Calu3 (cell line): ENCODE measurements at places on chromosomes 7 and 10. TPM values are rescaled to one million over a fixed set of nuclear protein-coding genes. Genes with fewer than 3 reads are reported as not detected.

The NCF1 gene
- 0.51 TPM in 1 of 2 replicates, not detected in the other for total RNA-seq

GRCh38 chr10:14023673-14024328 is 306.9 kb downstream of the FRMD4A start:
- DNase-seq = no peak

DNA sequence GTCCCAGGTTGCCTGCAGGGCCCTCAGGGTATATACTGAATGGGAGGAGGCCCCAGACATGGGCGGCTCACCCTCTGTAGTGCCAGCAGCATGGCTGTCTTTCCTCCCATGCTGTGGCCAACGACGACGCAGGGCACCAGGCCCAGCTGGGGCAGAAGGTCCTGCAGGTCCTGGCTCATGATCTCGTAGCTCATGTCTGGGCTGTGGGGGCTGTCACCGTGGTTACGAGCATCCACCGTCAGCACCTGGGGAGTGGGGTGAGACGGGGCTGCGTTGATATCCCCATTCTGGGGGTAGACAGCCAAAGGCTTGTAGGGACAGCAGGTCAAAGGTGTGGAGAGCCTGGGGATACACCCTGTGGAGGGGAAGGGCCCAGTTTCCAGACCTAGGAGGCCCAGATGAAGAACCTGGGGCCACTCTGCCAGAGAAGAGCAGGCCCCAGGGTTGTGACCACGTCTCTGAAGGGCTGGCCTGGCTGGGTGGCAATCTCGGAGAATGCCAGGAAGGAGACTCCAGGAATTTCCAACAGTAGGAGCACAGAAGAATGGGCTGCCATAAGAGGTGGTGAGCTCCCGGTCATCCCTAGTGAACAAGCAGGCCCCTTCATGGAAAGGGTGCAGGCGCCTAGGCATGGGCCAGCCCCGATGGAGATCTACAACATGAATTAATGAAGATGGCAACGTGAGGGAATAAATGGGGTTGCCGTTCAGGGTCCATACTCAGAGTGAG is 947 bp downstream of the ABHD11 start:
- no peak for DNase-seq

DNA sequence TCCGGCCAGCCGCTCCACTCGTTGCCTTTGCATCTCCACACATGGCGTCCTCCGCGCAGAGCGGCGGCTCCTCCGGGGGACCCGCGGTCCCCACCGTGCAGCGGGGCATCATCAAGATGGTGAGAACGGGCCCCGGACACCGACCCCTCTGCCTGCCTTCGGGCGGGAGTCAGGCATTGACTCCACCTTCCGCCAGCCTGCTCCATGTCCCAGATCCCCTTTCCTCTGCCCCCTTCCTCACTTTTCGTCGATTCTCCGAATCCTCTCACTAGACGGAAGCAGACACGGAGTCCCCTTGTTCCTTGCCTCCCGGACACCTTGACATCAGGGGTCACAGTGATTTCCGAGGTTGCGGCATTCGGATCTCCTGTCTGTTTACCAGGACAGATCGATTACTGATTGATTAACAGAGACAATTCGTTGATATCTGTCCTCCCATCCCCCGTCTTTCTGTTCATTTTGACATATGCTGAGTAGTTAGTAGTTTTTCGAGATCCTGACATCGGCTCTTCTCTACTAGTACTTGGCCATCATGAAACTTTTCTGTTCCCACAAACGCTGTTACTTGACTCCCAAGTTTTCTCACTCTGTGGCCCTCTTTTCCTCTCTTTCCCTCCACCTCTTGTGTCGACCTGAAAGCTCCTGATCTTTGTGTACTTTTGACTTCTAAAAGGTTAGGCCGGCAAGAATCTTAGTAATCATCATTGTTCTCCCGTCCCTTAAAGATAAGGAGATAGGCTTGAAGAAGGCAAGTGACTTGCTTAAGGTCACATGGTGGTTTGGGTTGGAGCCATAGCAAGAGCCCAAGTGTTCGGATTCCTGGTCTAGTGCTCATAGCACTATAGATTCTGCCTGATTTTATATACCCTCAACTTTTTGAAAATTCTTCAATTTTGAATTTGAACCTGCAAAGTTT is 597 bp downstream of the SND1 start:
- no peak for DNase-seq

DNA sequence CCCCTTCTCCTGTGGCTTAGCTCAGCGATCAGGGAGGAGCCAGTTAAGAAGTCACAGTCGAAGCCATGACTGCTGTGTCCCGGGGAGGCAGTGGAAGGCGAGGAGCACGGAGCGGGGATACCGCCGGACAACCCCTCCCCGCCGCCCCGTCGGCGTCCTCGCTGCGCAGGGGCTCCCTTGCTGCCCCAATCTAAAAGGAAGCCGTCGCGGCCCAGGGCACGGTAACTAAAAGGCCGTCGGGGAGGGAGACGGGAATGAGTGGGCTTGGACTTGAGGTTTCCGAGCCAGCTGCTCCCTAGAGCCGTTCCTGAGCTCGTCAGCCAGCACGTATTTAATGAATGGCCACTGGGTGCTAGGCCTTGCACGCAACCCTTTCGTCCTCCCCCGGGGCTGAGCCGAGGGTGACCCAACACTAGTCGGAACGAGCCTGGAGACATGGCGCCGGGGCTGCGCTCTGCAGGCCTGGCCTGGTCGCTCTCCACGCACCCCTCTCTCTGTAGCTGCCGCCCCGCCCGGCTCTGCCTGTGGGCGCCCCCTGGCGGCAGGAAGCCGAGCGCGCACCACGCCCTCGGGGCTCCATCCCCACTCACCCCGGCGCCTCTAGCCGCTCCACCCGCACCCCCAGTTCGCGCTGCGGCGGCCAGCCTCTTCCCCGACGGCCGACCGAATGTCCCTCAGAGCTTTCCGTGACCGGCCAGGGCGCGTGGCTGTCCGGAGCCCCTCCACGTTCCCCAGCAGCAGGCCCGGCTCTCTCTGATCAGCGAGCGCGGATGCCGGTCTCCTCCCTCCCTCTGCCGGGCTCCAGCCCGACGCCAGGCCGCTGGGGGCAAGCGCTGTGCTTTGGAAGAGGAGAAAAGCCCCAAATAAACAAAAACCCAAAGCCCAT is 29.3 kb upstream of the KCNK18 start:
- peak; percentile 73 for DNase-seq

- DNase-seq = no peak
Measured at GRCh38 chr7:70944516-70944915, 187.4 kb upstream of the GALNT17 start.

The ACSM6 gene
- not detected in 2 replicates for total RNA-seq

The OR6B1 gene
- total RNA-seq = not detected in 2 replicates

DNA sequence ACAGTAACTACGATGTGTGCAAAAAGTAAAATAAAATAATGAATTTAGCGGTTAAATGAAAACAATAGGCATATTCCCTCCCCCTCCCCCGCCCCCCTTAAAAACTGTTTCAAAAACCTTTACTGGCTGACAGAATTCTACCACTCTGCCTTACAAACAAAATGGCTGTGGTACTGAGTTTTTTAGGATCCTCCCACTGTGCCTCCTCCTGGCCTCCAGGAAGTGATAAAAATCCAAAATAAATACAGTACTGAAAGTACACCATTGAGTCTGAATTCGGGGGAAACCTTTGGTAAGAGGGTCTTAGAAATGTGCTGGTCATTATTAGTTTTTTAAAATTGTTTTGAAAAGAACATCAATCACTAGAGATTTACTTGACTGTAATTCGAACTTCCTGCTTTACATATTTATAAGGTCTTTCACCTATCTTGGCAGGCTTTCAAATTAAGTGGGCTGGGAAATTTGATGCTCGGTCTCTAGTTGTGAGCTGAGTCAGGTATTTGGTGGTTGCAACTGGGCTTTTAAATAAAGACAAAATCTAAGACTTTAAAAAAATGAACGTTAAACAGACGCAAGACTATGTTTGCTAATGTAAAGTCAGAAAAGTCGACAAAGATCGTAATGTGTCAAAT is 32.5 kb upstream of the EPC1 start:
- DNase-seq = peak; percentile 28

The NEBL gene
- 11.2 and 12.7 TPM in 2 replicates for total RNA-seq

The GRM3 gene
- total RNA-seq = not detected in 2 replicates

DNA sequence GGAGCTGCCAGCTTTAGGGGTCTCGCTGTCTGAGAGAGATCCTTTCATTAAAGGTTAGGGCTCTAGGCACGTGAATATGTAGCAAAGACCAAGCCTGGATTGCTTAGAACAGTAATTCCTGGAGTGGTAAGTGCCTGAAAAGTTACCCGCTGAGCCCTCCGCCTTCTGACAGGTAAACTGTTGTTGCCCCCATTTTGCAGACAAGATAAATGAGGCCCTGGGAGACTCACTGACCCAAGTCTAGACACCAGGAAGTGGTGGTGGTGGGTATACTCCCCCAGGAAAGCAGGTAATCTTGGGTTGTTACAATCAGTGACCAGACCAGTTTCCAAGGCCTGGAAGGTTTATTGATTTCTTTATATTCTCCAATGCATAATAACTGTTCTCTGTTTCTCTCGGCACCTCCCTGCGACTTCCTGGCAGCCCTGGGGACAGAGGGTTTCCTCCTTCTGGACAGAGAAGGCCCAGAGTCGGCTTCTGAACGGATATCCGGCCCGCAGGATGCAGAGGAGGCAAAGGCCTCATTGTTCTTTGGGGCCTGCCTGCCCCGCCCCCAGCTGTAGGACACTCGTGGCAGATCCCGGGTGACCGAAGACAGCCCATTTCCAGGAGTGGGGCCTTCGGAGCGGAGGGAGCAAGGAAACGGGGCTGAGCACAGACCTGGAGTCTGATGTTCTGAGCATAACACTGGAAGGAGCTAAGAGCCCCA is 1.3 kb upstream of the GRK5 start:
- DNase-seq = peak; percentile 72

The EIF5AL1 gene
- 0.19 and 0.20 TPM in 2 replicates for total RNA-seq

DNA sequence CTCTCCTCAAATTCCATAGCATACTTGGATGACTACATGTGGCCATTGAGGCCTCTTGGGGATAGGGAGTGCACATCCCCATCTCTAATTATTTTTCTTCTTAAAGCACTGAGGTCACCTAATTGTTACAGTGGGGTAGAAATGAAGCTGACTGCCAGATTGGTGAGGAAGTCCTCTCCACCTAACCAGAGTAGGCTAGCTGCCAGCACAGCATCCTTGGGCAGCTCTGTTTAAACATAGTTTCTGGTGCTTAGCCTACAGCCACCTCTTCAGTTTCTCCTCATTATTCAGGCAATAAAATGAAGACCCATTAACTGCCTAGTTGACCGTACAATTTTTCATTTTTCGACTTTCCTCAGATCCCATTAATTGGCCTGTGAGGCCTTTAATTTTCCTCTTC is 104.6 kb downstream of the MLLT10 start:
- DNase-seq = no peak

DNA sequence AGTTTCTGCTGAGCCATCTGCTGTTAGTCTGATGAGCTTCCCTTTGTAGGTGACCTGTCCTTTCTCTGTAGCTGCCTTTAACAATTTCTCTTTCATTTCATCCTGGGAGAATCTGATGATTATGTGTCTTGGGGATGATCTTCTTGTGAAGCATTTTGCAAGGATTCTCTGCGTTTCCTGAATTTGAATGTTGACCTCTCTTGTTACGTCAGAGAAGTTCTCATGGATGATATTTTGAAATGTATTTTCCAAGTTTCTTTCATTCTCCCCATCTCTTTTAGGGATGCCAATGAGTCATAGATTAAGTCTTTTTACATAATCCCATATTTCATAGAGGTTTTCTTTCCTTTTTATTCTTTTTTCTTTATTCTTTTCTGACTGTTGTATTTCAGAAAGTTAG is 184.2 kb upstream of the BET1 start:
- DNase-seq = no peak

DNA sequence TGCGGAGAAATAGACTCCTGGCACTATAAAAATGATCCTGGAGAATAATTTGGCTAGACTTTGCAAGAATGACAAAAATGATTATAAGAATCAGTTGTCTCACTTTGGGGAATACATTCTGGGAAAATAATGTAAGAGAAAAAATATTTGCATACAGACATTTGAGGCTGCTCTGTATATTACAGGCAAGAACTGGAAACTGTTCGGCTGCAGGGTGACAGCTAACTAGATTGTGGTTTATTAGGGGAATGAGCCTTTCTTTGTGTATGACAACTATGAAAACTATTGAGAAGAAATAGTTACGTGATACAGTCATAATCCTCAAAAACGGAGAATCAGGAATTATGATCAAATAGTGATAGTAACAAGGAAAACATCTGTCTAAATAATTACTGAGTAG is 8.6 kb downstream of the TRIM56 start:
- no peak for DNase-seq

DNA sequence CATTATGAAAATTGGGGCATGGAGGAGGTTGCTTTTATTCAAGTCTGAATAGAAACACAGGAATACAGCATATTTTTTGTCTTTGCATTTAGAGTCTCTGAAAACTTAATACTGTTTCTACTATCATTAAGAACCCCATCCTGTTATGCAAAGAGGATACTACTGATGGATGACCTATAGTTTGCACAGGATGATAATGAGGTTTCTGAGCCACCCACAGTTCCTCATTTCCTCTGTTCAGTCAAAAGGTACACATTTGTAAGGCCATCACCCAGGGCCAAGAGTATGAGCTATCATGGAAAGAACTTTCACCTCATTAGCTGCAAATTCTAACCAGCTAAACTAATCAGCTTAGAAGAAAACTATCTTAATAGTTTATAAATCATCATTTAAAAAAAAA is 213.0 kb upstream of the CHRM2 start:
- no peak for DNase-seq

- no peak for DNase-seq
Measured at GRCh38 chr10:48453451-48454301, 147.2 kb downstream of the MAPK8 start.

- no peak for DNase-seq
Measured at GRCh38 chr10:32943395-32943794, 14.6 kb downstream of the ITGB1 start.

- no peak for DNase-seq
Measured at GRCh38 chr10:49441488-49442476, 45.9 kb upstream of the DRGX start.

DNA sequence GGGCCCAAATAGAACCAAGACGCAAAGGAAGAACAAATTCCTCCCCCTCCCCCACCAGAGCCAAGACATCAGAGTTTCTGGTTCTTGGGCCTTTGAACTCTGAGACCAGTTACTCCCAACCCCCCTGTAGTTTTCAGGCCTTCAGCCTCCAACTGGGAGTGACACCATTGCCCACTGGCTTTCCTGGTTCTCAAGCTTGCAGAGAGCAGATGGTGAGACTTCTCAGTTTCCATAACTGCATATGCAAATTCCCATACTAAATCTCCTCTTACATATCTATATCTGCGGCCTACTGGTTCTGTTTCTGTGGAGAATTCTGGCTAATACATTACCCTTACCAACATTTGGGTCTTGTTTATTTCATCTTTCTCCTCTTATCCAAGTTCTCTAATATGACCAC is 762.9 kb downstream of the GRM8 start:
- DNase-seq = no peak

GRCh38 chr7:77653572-77653971 is 42.7 kb upstream of the RSBN1L start:
- DNase-seq = no peak

The ASL gene
- total RNA-seq = 55.3 and 70.6 TPM in 2 replicates

GRCh38 chr7:4706384-4707216 is 24.5 kb downstream of the FOXK1 start:
- DNase-seq = no peak

GRCh38 chr7:96100737-96101136 is 221.2 kb downstream of the SLC25A13 start:
- no peak for DNase-seq
